ENCODE measurements at places on chromosomes 11 and 22.
A peak's percentile ranks its signal among the peaks of the same experiment; 100 is the strongest.

DNA sequence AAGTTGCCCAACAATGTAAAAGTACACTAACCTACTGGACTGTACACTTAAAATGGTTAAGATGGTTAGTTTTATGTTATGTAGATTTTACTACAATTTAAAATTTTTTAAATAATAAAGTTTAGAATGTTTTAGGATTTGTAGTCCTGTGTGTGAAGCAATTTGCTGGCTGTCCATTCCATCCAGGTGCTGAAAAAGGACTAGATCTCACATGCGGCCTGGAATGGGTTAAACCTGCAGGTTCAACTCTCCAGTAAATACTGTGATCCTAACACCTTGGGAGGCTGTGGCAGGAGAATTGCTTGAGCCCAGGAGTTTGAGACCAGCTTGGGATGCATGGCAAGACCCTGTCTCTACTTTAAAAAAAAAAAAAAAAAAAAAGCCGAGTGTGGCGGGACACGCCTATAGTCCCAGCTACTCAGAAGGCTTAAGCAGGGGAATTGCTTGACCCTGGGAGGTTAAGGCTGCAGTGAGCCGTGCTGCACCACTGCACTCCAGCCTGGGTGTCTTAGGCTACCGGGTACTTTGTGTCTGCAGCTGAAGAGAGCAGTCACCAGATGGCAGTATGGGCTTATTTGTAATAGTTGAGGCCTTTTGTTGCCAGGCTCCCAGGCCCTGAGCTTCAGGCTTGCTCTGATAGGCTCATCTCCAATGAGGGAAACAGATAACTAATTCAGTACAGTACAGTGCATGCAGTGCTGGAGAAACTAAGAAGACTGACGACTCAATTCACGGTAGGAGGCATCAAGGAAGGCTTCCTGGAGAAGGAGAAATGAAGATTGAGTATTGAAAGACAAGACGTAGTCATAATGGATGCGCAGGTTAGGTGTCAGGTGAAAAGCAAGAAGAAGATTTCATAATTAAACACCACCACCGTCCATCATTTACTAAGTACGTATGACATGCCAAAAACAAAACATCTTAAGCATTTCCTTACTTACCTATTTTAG lies 64.7 kb upstream of the ASPHD2 start:
- DNase-seq, result peak; percentile 77

- DNase-seq, result no peak
Observed at GRCh38 chr22:49380828-49381114, 446.9 kb downstream of the BRD1 start.

GRCh38 chr11:55966391-55966790 lies 3.4 kb downstream of the OR10AG1 start:
- DNase-seq, result no peak

GRCh38 chr11:78562398-78562797 lies 12.3 kb downstream of the NARS2 start:
- peak; percentile 59 for DNase-seq

DNA sequence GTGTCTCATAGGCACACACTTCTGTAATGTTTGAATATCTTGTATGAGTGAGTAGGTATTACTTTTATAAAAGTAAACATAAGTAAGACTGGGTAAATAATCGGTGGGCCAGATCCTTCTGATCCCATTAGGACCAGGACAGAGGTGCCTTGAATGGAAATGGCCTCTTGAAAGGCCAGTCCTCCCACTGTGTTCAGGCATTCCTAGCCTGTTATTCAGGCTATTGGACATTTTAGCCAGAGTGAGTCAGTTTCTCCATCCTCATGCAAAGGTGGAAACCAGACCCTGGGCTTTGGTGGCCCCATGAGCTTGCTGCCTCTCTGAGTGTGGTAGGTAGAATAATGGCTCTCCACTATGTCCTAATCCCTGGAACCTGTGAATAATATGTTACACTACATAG lies 34.4 kb downstream of the C11orf96 start:
- no peak for DNase-seq

GRCh38 chr11:35419184-35419829 lies at the start of gene SLC1A2:
Gene SLC1A2 (minus strand): TSS chr11:35419558. CDS start chr11:35418966, 592 bp downstream.
- DNase-seq, result no peak

- no peak for DNase-seq
Observed at GRCh38 chr11:20248871-20249270, 88.6 kb upstream of the DBX1 start.

DNA sequence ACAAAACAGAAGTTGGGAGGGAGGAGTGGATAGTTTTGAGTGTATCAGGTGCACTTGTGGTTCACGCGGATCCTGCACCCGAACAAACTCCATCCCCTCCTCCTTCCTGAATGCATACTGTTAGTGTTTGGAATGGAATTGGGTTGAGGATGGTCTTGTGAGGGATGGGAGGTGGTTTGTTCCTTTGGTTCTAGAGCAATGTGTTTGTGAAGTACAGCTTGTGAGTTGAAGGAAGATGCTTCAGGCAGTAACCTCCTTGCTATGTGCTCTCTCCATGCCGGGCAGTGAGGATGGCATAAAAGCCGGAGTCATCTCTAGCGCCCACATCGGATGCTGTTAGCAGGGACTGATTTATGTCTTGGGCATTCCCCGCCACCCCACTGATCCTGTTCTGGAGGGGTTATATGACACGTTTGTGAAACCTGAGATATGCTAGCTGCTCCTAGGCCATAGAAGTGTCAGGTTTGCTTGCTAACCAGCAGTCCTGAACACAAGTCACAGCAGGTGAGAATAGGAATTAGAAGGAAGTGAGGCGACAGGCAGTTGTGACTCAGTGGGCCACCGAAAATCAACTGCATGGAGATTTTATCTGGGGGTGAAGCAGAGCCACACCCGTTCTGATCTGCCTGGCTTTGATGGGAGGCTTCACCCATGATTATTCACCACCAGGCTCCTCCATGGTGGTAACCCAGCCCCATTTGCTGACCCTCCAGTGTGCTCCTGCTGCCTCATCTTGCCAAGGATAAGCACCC lies 2.2 kb downstream of the BCR start:
- no peak for DNase-seq

DNA sequence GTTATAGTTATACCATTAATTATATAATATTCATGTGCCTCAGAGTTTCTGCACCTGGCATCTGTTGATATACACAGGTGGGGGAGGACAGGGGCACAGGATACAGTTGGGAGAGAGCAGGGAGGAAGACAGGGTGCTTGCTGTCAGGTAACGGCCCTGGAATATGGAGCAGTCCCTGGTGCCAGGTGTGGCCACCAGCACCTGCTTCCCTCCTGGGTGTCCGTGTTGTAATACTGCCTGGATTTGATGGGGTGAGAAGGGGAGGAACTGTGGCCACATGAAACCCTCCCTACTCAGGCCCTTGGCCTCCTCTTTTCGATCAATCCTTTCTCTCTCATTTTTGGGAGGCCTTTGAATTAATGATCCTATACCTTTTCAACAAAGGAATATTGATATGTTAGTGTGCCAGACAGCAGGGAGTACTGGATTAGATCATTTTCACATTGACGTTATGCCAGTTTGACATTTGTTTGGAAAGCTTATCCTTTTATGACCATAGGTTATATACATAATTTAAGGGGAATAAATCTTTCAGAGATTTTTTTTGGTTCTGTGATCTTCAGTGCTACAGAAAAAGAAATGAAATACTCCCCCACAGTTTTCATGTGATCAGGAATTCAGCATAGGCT lies 88.6 kb downstream of the TEAD1 start:
- no peak for DNase-seq

GRCh38 chr22:23113067-23113846 lies 28.5 kb downstream of the RSPH14 start:
- DNase-seq, result no peak

DNA sequence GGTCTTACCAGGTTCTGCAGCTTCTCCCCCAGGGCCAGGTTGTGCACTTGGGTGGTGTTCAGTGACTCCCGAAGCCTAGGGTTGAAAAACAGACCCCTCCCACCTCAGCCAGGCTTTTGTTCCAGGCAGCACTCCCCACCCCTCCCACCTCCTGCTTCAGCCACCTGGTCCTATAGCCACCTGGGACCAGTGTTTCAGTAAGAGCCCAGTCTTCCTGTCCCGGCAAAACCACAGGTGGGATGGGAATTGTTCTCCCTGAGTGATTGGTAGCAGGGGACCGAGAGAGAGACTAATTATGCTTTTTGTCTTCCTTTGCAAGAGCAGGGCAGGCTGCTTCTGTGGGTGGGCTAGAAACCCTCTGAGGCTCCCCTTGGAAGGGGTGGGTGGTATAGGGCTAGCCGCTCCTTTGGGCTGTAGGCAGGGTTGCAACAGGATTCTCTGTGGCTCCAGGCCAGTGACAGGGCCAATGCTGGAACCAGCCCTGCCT lies 8.5 kb upstream of the NAALADL1 start:
- DNase-seq, result no peak

GRCh38 chr11:111513240-111513605 lies 1.0 kb upstream of the BTG4 start:
- DNase-seq, result no peak

- no peak for DNase-seq
Observed at GRCh38 chr11:133563505-133564025, 31.3 kb upstream of the OPCML start.

DNA sequence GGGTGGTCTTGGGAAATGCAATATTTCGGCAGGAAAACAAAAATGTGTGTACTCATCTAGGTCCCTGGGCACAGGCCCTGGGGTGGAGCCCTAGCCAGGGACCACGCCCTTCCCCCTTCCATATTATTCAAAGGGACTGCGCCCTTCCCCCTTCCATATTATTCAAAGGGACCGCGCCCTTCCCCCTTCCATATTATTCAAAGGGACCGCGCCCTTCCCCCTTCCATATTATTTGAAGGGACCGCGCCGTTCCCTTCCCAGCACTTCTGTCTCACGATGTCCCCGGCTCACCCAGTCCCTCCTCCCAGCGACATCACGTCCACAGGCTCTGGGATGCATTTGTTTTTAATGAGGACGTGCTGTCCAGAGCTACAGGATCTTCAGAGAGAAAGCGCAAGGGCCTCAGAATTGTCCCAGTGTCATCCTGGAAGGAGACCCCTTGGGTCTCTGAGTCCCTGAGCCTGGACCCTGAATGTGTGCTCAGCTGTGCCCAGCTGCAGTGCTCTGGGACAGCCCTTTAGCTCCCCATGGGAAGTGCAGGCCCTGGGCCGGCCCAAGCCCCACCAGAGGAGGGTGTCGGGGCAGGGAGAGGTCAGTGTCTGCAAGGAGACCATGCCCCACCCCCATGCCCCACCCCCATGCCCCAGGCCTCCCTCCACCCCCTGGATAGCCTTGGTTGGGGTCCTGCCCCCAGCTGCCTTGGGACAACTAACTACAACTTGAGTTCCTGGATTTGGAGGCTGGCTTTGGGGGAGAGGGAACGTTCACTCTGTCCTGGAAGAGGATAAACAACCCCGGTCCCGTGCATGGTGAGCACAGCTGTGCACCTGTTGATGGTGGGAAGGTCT lies 810.0 kb downstream of the BRD1 start:
- DNase-seq, result no peak

- no peak for DNase-seq
Observed at GRCh38 chr11:126645186-126645585, 289.7 kb downstream of the ST3GAL4 start.

DNA sequence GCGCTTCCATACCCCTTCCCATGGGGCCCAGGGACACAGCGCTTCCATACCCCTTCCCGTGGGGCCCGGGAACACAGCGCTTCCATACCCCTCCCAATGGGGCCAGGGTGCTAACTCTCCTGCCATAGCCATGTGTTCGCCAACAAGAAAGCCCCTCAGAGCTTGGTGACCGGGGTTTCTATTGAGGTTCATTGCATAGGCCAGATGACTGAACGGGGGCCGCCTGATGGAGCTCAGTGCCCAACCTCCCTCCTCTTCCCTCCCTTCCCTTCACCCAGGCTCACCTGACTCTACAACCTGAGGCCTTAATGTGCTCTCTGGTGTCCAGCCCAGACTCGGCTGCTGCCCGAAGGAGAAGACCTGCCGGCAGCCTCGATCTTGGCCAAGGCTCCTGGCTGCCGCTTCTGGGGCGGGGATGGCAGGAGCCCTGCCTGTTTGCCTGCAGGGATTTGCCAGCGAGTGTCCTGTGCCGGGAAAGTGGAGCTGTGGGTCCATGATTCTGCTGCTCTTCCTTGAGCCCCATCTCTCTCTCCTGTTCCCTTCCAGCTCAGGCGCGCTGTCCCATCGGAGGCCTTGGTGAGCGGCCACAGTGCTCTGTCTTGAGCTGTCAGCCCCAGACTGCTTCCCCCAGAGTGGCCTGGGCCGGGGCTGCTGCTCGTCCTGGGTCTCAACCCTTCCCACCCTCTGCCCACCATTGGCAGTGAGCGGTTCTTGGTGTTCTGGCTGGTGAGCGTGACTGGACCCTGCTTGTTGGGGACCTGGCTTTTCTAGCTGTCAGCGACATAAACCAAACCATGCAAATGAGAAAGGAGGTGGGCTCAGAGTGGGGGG lies 267.0 kb downstream of the TBC1D22A start:
- DNase-seq, result no peak

DNA sequence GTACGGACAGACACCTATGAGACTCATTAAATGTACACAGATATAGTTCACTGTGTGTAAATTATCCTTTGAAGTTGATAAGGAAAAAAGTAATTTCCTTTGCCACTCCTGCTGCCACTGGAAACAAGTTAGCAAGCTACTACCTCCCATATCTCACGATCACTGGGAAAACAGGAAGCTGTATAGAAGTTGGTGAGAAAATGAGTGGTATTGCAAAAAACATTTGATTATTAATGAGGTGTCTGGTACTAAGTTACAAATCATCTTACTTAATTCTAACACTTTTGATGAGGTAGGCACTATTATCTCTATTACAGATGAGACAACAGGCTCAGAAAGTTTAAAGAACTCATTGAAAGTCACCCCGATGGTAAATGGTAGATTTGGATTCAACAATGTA lies 68.5 kb downstream of the GAB2 start:
- no peak for DNase-seq

DNA sequence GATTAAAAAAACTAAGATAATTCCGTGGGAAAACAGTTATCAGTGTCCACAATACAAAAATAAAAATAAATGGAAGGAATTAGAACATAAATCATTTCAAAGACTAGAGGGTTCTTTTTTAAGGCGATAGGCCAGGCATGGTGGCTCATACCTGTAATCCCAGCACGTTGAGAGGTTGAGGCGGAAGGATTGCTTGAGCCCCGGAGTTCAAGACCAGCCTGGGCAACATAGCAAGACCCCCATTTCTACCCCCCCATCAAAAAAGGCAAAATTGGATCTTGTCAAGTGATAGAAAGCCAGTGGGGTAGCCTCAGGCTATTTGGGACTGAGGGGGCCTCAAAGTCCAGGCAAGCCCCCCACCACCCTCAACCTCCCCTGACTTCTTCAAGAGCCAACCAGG lies 20.6 kb upstream of the POLA2 start:
- no peak for DNase-seq

DNA sequence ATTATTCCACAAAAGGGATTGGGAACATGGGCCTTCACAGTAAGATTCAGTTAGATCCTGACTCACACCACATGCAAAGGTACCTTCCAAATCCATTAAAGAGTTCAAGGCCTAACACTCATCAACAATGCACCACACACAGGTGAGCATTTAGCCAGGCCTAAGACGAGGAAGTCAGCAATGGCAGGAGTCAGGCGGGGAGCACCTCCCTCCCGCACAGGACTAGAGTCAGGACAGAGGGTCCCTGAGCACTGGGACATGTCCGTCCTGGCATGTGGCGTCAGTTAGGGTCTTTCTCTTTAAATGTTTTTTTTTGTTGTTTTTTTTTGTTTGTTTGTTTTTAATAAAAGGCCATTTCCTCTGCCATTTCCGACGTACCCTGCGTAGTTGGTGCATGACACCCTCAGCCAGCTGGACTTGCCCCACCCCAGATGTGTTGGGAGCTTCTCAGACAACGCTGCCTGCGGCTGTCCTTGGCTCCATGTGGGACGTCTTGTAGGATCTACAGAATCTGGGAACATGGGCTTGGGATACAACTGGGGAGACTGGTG lies 1458.6 kb downstream of the BRD1 start:
- no peak for DNase-seq

- no peak for DNase-seq
Observed at GRCh38 chr11:67432655-67433349, 4.5 kb downstream of the RPS6KB2 start.
